ENCODE measurements at places on chromosomes 12 and 14. TPM values are rescaled to one million over a fixed set of nuclear protein-coding genes. Genes with fewer than 3 reads are reported as not detected.

GRCh38 chr12:96425951-96426350, 25.7 kb upstream of the CDK17 start:
- ATAC-seq: no peak

GRCh38 chr12:83186419-83186818, 499.7 kb downstream of the TMTC2 start:
- ATAC-seq: no peak

IL26 gene
- not detected for total RNA-seq

ITGB7 gene
- 0.40 TPM for total RNA-seq

OAS1 gene
- 7.9 TPM for total RNA-seq

- peak; percentile 17 for ATAC-seq
Observed at GRCh38 chr14:89955022-89955744, 544 bp upstream of the TDP1 start.

- no peak for ATAC-seq
Observed at GRCh38 chr12:82524641-82525040, 162.1 kb upstream of the TMTC2 start.

DCP1B gene
- 26.1 TPM for total RNA-seq

GRCh38 chr12:974271-974862, 16.7 kb upstream of the ERC1 start:
- no peak for ATAC-seq

SSTR1 gene
- total RNA-seq: 0.54 TPM

PMEL gene
- total RNA-seq: 0.67 TPM

GRCh38 chr12:101772012-101772775, 32.9 kb upstream of the SYCP3 start:
- no peak for ATAC-seq

CLMN gene
- total RNA-seq: 3.8 TPM

TMTC1 gene
- total RNA-seq: 129 TPM

DNA sequence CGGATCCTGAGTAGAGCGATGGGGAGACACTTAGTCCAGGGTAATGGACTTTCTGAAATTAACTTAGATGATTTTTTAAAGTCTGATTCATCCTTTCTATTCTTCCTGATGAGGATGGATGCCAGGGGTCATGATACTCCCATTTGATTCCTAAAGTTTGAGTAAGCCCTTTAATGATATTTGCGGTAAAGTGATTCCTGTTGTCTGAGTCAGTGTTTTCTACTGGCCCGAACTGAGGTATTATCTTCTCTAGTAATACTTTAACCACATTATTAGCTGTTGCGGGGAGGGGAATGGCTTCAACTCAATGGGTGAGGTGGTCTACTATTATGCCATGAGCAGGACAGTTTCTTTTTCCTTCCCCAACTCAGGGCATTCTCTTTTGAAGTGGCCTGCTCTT, 111.6 kb downstream of the RIN3 start:
- no peak for ATAC-seq

DNA sequence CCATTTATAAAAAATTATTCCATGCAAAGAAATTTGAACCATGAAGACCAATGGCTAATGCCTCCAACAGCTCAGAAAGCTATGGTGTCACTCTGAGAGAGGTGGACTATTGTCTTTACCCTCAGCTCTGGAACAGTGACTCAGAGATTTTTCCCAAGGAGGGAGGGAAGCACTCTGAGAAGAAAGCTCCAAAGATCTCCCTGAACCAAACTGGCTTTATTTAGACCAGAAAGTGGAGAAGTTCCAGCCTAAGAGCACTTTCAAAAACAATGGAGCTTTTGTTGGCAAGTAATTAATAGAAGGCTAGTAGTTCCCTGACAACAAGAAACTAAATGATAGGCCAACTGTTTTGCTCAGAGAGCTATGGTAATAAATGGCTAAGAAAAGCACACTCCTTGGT, 599.9 kb upstream of the MDGA2 start:
- ATAC-seq: no peak

DNA sequence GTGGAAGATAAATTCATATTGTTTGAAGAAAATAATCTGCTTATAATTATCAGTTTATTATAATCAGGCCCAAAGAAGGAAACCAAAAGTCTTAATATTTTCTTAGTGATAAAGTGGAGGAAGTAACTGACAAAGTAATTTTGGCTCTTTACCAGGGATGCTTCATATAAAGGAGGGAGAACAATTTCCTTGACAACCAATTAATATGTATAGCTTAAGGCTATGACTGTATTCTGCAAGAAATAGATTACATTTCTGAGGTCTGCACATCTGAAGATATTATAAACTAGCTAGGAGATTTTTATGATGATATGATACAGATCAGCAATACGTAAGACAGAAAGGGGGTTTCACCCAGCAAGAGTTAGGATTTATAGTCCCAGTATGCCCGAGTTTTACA, 90.8 kb downstream of the BICD1 start:
- no peak for ATAC-seq

LTB4R gene
- 3.5 TPM for total RNA-seq

NGB gene
- total RNA-seq: 2.0 TPM

CLEC2A gene
- not detected for total RNA-seq

DNA sequence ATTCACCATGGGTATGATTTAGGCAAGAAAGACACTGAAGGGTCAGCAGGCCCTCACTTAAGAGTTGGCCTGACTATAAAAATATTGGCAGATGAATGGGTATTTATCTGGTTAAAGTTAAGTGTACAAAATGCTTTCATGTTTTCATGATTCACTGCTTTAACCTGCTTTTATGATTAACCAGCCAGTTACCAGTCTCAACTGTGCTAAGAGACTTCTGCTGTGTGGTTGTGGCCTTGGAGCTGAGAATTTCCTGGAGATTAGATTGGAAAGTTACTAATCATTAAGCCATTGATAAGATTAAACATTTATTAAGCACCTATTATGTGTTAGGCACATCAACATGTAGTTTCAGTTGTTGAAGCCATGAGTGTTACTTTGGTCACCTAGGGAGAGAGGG, 68.9 kb downstream of the RASSF8 start:
- no peak for ATAC-seq

DNA sequence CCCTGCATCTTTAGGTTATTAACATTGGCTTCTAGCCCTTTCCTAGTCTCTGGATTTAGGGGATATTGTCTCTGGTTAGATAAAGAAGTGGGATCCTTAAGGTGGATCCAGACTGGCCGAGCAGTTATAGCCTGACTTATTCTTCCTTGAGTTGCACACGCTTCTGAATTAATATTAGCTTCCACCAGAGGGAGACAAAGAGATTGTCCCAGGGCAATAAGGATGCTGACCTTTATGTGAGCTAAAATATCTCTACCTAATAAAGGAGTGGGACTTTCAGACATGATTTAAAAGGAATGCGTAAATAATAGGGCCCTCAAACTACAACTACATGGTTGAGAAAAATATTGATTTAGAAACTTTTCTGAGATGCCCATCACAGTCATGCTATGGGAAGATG, 139.7 kb downstream of the SLCO1B3 start:
- no peak for ATAC-seq

KRT77 gene
- not detected for total RNA-seq

GRCh38 chr12:28265435-28266042, 75.3 kb downstream of the CCDC91 start:
- no peak for ATAC-seq

DNA sequence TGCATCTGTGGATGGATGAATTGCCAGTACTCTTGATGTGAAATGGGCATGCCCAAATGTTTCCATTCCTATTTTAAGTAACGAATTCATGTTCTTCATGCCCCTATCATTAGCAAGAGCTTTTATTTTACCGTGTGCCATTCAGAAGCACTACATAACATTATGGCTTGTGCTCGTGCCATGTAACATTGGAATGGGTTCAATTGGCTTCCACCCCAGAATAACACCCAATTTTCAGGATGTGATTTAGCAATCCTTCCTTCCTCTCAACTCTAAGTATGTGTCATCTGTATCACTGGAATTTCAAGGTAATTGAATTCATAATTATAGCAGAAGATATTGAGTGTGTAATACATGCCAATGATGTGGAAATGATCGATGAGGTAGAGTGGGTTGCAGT, 145.8 kb upstream of the TMPO start:
- ATAC-seq: no peak

- no peak for ATAC-seq
Observed at GRCh38 chr14:95328729-95329503, 9.2 kb upstream of the CLMN start.

- ATAC-seq: no peak
Observed at GRCh38 chr12:98162906-98163678, 352.3 kb upstream of the TMPO start.

- ATAC-seq: no peak
Observed at GRCh38 chr12:15050659-15051058, 77.8 kb downstream of the PDE6H start.

- no peak for ATAC-seq
Observed at GRCh38 chr12:1328391-1328790, 266.0 kb downstream of the FBXL14 start.

RNF212B gene
- total RNA-seq: not detected

GRCh38 chr12:75120311-75120711, 89.3 kb downstream of the KCNC2 start:
- no peak for ATAC-seq

TMPRSS12 gene
- not detected for total RNA-seq

GRCh38 chr12:91316907-91317269, 134.3 kb upstream of the DCN start:
- ATAC-seq: no peak

PPM1H gene
- 1.8 TPM for total RNA-seq

All from gastroesophageal sphincter (tissue), 4 donors.